ENCODE measurements at places on chromosomes 6 and 20. TPM values are rescaled to one million over a fixed set of nuclear protein-coding genes. Genes with fewer than 3 reads are reported as not detected.

- DNase-seq: no peak
- H3K4me1 ChIP-seq: no peaks in the 10 kb centered on the region
- no peaks in the 10 kb centered on the region for H3K36me3 ChIP-seq
Observed at GRCh38 chr6:69935079-69935478, 68.7 kb downstream of the COL19A1 start.

DNA sequence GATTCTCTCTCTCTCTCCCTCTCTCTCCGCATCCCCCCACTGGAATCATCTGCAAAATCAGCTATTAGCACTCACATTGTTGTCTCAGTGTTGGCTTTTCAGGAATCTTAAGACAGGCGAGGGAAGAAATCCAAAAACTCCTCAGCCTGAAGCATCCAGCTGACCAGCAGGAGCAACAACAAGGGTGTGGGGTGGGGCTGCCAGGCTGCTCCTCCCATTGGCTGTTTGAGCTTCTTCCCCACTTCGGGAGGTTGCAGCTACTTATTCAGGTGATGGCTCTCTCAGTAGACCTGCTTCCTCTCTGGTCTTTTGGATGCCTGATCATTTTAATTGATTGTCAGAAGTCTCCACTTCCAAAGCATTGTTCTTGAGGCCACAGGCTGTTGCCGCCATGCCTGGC, 24.1 kb upstream of the SLC32A1 start:
- no peaks in the 10 kb centered on the region for H3K36me3 ChIP-seq
- no peaks in the 10 kb centered on the region for H3K4me1 ChIP-seq
- no peak for DNase-seq
- no peak overlapping the region for H3K4me3 ChIP-seq
- no peaks in the 10 kb centered on the region for H3K27me3 ChIP-seq

DNA sequence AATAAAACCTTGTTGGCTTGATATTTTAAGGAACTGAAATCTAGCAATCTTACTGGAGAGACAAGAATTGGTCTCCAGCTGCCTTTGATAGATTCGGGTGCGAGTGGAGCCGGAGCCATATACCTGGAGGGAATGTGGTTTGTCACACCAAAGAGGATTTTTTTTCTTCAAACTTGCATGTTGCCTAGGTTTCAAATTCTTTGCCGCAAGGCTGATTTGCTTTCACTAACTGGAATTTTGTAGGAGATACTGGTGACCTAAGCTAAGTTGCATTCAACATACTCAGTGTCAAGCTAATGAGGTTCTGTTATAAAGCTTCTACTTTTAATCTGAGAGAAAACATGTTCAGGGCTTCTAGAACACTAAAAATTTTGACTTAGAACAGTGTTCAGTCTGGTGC, 39.7 kb upstream of the ASIP start:
- peaks cover 19% of the 10 kb centered on the region for H3K27me3 ChIP-seq
- no peak overlapping the region for H3K4me3 ChIP-seq
- H3K27ac ChIP-seq: no peak overlapping the region
- H3K36me3 ChIP-seq: no peaks in the 10 kb centered on the region

BMP6 gene
- 5.8 TPM for total RNA-seq

DNA sequence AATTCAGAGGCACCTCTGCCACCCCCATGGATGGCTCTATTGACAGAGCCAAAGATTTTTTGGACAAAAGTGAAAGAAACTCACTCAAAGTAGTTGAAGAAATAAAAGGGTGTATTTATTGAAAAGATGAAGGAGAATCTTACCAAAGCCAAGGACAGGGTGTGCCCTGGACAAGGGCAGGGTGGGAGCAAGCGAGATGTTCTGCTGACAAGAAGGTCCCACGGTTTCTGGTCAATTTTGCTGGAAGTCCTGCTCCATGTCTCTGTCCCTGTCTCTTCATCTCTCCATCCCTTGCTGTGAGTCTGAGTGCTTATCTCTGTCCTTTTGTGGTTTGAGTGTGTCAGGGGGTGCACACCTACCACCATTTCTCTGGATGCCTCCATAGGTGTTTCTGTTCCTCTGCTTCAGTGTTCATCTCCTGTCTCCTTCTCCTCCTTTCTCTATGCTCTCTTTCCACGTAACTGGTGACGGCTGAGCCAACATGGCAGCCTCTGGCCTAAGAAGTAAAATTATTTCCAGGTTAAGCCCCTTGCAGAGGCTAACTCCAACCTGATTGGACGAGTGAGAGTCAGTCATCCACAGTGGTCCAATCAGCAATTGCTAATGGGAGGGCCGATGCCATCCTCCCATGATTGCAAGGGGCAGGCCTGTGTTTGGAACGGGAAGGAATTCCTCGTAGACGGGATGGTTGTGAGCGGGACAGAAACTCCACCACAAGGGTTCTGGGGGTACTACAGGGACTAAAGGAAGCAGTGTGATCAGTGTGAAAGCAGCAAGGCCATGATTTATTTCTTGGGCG, 502.1 kb upstream of the CDH4 start:
- no peak for DNase-seq
- H3K27ac ChIP-seq: no peak overlapping the region
- no peaks in the 10 kb centered on the region for H3K36me3 ChIP-seq
- no peak overlapping the region for H3K4me3 ChIP-seq
- no peaks in the 10 kb centered on the region for H3K27me3 ChIP-seq
- H3K4me1 ChIP-seq: no peaks in the 10 kb centered on the region

TRIM31 gene
- 0.99 TPM for total RNA-seq

DNA sequence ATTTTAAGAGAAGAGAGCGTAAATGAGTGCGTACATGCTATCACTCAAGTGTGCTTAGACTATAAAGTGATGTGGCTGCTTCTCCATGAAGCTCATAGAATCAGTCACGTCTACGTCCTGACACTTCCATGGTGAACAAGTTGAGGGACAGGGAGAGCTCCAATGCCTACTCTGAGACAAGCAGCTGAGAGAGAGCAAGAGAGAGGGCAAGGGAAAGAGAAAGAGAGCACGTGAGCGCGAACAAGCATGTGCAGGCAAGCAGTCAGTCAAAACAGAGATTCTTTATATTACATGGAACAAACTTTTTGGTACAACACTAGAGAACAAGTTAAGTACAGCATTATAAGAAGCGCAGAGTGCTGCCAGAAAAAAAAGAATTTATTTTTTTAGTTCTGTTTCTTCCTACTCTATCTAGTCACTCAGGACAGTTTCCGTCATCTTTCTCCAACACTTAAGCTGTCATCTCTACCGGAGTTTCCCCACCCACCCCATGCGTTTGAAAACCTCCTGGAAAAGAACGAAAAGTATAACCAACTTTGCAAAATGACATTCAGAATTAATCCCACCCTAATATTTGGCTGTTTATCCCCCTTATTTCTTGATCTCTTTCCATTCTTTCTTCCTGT, 61.8 kb downstream of the EPB41L2 start:
- H3K36me3 ChIP-seq: no peaks in the 10 kb centered on the region
- no peaks in the 10 kb centered on the region for H3K27me3 ChIP-seq

- no peaks in the 10 kb centered on the region for H3K36me3 ChIP-seq
- no peak overlapping the region for H3K27ac ChIP-seq
- H3K27me3 ChIP-seq: no peaks in the 10 kb centered on the region
- no peak overlapping the region for H3K4me3 ChIP-seq
Observed at GRCh38 chr6:143026696-143027449, 33.8 kb upstream of the AIG1 start.

CDSN gene
- total RNA-seq: 0.13 TPM

GRCh38 chr6:75431379-75431778, 62.2 kb downstream of the FILIP1 start:
- no peak for DNase-seq
- no peaks in the 10 kb centered on the region for H3K27me3 ChIP-seq
- no peaks in the 10 kb centered on the region for H3K36me3 ChIP-seq
- no peak overlapping the region for H3K4me3 ChIP-seq

DNA sequence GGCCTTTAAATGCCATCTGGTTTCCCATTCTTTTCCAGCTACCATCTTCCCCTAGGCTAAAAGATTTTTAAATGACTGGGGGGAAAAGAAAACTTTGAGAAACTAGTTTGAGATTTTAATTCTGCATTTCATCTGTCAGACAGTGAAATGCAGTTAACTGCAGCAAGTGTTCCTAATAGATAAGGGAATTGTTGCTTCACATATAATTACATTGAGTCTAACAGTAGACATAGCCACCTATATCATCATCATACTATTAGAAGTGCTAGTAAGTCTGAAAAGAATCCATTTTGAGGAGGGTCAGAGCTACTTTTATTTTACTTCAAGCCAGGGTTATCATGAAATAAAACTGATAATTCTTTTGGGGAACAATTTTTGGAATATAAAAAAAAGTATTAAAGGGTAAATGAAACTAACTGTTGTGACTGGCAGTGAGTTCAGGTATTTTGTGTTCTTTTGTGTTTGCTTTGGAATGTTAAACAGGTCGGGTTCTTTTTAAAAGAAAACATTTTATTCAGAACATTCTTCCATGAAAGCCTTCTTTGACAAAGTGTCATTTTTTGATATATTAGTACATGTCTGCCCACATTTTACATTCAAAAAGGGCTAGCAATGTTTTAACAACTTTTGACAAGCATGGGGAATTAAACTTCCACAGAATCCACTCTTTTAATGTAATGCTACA, 170.1 kb downstream of the HS3ST5 start:
- no peak overlapping the region for H3K27ac ChIP-seq
- H3K4me3 ChIP-seq: no peak overlapping the region
- DNase-seq: no peak
- no peaks in the 10 kb centered on the region for H3K36me3 ChIP-seq
- H3K4me1 ChIP-seq: no peaks in the 10 kb centered on the region

DNA sequence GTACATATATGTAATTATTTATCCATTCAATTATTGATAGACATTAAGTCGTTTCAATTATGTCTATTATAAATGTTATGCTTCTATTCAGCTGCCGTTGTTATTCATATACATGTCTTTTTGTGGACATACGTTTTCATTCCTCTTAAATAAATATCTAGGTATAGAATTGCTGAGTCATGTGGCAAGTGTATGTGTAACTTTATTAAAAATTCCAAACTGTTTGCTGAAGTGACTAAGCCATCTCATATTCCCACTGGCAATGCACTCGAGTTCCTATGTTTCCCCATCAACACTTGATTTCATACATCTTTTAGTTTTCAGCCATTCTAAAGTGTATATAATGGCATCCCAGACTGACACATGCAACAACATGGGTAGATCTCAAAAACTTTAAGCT, 739.7 kb upstream of the POU3F2 start:
- H3K36me3 ChIP-seq: no peaks in the 10 kb centered on the region
- no peaks in the 10 kb centered on the region for H3K4me1 ChIP-seq
- no peak overlapping the region for H3K4me3 ChIP-seq
- no peaks in the 10 kb centered on the region for H3K27me3 ChIP-seq
- H3K27ac ChIP-seq: no peak overlapping the region

DNA sequence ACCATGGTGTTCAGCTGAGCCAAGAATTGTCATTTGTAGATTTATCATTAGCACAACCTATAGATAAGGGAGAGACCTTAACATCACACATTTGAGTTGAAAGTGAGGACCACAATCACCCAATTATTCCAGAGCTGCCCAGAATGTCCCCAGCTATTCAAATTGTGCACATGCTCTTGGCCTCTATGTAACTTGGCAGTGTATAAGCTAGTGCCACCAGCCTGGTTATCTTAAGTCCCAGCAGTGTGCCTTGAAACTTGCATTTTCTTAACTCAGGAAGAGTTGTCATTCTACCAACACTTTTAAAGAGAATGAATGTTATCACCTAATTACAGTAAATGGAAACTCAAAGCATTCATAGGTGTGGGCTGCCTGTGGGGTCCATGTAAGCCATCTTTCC, 191.1 kb downstream of the COL9A1 start:
- no peaks in the 10 kb centered on the region for H3K4me1 ChIP-seq
- H3K27me3 ChIP-seq: no peaks in the 10 kb centered on the region
- no peaks in the 10 kb centered on the region for H3K36me3 ChIP-seq
- no peak overlapping the region for H3K4me3 ChIP-seq

GRCh38 chr6:163985710-163986109, 571.2 kb downstream of the QKI start:
- DNase-seq: no peak
- no peaks in the 10 kb centered on the region for H3K27me3 ChIP-seq
- no peak overlapping the region for H3K27ac ChIP-seq
- H3K4me1 ChIP-seq: no peaks in the 10 kb centered on the region
- H3K36me3 ChIP-seq: no peaks in the 10 kb centered on the region
- H3K4me3 ChIP-seq: no peak overlapping the region

GRCh38 chr20:21522481-21523280, 8.8 kb upstream of the NKX2-2 start:
- peaks cover 91% of the 10 kb centered on the region for H3K27me3 ChIP-seq
- H3K36me3 ChIP-seq: no peaks in the 10 kb centered on the region
- peaks cover 10% of the 10 kb centered on the region for H3K4me1 ChIP-seq
- no peak overlapping the region for H3K4me3 ChIP-seq
- peak; percentile 76 for DNase-seq

DNA sequence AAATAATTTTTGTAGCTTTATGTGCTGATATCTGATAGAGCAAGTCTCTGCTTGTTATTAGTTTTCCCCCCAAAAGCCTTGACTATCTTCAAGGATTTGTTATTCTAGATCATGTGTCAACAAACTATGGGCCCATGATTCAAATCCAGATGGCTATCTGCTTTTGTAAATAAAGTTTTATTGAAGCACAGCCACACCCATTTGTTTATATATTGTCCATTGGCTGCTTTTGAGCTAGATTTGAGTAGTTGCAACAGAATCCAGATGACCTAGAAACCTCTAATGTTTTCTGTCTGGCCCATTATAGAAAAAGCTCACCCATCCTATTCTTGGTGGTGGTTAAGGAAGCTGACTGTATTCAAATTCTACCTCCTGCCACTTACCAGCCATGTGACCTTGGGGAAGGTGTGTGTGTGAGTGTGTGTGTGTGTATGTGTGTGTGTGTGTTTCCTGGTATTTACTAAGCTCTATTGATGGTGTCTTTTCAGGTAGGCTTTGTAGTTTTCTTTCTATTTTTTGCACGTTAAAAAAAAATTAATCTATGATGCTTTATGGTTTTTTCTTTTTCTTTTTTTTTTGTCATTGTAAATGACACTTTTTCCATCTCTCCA, 1.3 kb upstream of the GTSF1L start:
- no peak for DNase-seq
- no peak overlapping the region for H3K27ac ChIP-seq
- no peaks in the 10 kb centered on the region for H3K36me3 ChIP-seq
- H3K27me3 ChIP-seq: no peaks in the 10 kb centered on the region

- no peak overlapping the region for H3K27ac ChIP-seq
- peaks cover 8% of the 10 kb centered on the region for H3K27me3 ChIP-seq
- no peak for DNase-seq
- no peaks in the 10 kb centered on the region for H3K4me1 ChIP-seq
- no peak overlapping the region for H3K4me3 ChIP-seq
- H3K36me3 ChIP-seq: no peaks in the 10 kb centered on the region
Observed at GRCh38 chr20:43444107-43444506, 13.6 kb upstream of the SRSF6 start.

DNA sequence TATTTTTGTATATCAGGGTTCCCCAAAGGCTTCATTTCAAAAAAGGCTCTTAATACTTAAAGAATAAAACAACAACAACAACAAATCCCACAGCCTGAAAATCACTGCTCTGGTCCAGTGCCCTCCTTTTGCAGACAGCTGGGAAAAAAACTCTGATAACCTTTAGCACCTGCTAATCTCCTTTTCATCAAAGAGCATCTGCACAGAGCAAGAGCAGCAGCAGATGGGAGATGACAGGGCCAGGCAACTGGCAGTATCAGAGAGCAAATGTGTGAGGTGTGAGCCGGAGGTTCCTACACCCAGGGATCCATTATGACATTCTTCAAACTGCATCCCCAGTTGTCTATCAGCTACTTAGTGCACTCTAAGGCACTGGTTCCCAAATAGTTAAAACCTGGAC, 25.7 kb downstream of the TTI1 start:
- H3K27me3 ChIP-seq: no peaks in the 10 kb centered on the region
- no peak for DNase-seq

Measured in left lung (tissue), 14 donors.